ENCODE measurements at places on chromosomes 13 and 19.
A peak's percentile ranks its signal among the peaks of the same experiment; 100 is the strongest.

GRCh38 chr13:28426381-28426780 is 68.5 kb downstream of the FLT1 start:
- no peak for DNase-seq

- DNase-seq: no peak
These were observed 82.3 kb downstream of the FGF9 start for GRCh38 chr13:21753117-21753729.

GRCh38 chr19:1634242-1634937 is 18.0 kb downstream of the TCF3 start:
- no peak for DNase-seq

DNA sequence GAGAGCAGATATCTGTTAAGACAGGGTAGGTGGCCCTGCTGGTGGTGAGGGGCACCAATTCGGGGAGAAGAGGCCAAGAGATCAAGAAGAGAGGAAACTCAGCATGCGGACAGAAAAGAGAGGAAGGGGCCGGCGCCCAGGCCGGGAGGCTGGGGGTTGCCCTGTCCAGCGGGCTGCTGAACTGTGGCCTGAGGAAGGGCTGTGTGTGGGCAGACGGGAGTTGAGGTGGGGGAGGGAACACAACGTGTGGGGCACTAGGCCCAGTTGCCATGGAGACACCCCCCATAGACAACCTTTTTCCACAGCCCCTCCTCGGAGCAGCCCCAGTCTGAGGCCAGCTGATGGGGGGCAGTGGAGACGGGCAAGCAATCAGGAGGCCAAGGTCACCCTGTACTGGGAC is 2.5 kb upstream of the CACNG8 start:
- DNase-seq: no peak

DNA sequence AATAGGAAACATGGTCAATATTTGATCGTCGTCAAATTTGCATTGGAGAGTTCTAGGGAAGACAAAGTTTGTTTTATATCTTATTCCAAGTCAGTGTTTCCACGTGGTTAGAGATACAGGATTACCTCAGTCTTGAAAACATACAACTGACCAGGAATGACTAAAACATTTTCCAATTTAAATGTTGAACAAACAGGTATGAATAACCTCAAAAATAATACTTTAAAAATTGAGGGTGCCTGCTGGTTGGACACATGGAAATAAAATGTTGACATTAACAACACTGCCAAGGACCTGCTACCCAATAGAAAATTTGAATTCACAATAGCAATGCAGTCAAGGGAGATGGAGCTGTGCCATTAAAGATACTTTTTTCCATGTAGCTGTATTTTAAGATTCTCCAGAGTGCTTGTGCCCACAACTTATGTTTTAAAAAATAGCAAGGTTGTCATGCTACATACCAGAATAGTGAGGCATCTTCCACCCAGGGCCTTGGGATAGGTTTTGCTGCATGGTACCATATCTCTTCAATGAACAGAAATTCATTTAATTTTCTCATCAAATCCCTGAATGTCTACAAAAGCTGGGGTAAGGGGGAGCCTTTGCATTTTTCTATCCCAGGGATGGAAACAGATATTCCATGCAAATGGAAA is 260.8 kb downstream of the EFNB2 start:
- no peak for DNase-seq

DNA sequence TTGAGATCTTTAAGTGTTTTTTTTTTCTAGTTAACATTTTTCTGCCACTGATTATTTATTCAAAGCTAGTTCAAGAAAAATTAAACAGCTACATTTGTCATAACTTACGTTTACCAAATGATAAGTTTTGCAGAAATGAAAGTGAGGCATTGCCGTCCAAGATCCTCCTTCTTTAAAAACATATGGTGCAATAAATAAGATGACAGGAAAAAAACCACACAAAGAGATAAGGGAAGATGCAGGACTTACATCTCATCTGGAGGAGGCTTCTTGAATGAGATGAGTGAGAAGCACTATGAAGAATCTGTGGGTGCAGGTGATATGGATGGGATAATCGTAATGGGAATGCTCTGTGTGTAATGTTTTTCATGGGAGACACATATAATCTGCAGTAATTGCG is 12.4 kb downstream of the TNFSF13B start:
- DNase-seq: no peak

- DNase-seq: no peak
These were observed 4.9 kb upstream of the SGCG start for GRCh38 chr13:23175920-23176319.

- no peak for DNase-seq
These were observed 732 bp upstream of the C2CD4C start for GRCh38 chr19:409516-410242.

GRCh38 chr19:1416014-1416841 is 8.8 kb downstream of the DAZAP1 start:
- no peak for DNase-seq

GRCh38 chr19:5445561-5446055 is 9.6 kb upstream of the ZNRF4 start:
- DNase-seq: no peak

DNA sequence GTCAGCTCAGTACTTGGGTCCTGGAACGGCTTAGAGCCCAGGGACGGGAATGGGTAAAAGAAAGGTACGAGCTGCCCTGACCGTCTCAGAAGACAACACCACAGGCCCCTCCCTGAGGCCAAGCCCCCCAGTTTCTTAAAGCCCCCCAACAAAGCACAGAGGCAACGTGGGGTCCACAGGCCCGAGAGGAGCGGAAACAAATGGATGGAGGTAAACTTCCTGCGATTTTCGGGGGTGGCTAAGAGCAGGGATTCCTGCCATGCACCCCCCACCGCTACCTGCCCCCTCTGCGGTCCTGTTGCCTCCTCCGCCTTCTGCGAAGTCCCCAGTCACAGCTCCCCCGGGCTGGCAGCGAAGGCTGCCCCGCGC is 48.2 kb downstream of the PTPRS start:
- DNase-seq: no peak

- no peak for DNase-seq
These were observed 41.7 kb upstream of the EEF1AKMT1 start for GRCh38 chr13:20815464-20815863.

- no peak for DNase-seq
These were observed 63.9 kb downstream of the POSTN start for GRCh38 chr13:37534676-37535075.

DNA sequence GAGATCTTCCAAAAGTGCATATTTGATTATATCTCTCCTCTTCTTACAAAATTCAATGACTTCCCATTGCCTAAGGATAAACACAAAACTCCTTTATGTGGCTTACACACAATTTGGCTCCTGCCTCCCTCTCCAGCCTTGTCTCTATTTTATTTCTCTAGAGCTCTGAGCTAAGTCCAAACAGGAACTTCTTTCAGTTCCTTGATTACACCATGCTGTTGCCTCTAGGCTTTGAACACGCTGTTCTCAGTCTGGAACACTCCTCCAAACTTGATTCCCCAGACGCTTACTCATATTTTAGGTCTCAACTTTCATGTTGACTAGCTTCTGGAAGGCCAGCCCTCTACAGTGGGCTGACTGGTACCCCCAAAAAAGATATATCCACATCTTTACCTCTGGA is 258.5 kb downstream of the COG6 start:
- DNase-seq: no peak

DNA sequence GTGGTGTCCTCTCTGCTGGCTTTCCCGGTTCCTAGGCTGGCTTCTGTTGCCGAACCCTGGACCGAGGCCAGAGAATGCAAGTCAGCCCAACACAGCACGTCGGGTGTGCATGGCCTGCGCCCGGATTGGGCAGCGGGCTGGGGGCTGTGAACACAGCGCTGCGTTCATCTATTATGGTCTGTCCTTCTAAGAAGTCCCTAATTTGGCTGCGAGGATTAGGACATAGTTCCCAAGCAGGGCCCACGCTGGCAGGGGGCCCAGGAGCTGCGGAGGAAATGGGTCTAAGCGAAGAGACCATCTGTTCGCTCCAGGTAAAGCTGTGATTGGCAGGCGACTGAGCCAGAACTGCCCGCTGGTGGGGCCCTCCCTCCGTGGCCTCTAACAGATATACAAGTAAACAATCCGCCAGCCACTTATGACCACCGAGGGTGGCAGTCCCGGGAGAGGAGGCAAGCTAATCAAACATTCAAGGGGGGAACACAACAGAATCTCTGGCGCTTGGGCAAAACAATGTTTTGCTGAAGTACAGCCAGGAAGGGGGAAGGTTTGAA is 6.0 kb downstream of the SYCE2 start:
- DNase-seq: peak; percentile 88

DNA sequence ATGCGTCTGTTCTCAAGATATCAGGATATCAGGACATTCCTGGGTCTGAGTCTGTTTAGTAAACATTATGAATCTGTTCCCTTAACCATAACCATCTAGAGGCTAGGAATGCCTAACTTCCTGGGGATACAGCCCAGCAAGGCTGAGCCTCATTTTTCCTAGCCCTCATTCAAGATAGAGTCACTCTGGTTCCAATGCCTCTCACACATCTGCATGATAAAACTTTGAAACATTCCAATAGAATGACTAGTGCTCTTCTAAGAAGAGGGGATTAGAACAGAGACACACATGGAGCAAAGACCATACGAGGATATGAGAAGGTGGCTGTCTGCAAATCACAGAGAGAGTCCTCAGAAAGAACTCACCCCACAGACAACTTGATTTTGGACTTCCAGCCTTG is 20.6 kb upstream of the CABP5 start:
- DNase-seq: no peak

DNA sequence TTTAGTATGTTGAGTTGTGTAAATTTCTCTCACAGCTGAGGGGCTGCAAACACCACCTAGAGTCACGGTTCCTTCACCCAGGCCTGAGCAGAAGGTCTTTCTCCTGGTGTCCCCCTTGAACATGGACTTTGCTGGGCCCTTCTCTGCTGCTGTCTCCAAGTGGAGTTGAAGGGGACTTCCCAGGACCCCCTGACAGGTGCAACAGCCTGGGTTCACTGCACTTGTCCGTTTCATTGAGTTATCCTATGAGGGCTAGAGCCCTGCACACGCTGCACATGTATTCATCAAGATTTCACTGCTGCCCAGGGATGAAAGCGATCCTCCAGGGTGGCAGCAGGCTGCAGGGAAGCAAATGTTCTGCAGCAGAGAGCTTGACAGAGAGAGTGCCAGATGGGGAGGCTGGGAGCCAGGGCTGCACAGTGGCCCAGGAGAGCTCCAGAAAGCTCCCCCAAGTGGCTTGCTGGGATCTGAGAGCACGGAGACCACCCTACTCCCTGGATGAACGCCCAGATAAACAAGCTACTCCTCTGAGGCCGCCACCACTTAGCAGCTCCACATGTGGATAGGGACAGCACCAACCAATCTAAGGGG is 10.3 kb downstream of the TMEM272 start:
- no peak for DNase-seq

DNA sequence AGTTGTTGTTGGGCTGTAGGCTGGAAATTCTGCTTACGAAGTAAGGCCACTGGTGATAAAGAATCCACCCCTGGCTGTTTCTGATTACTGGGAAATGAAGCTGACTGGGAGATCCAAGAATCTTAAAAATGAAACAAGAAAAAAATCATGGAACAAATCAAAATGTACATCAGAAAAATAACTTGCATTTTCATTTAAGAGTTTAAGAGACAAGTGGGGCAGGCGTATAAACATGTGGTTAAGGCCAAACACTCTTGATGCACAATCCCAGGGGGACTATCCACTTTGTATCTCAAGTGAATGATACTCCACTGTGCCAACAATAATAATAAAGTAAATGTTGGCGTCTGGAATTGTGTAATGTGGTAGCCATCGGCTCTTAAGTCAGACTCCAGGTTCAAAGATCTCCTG is 24.6 kb downstream of the ZMYM5 start:
- no peak for DNase-seq

GRCh38 chr13:99624936-99625540 is 123.8 kb downstream of the TM9SF2 start:
- no peak for DNase-seq

DNA sequence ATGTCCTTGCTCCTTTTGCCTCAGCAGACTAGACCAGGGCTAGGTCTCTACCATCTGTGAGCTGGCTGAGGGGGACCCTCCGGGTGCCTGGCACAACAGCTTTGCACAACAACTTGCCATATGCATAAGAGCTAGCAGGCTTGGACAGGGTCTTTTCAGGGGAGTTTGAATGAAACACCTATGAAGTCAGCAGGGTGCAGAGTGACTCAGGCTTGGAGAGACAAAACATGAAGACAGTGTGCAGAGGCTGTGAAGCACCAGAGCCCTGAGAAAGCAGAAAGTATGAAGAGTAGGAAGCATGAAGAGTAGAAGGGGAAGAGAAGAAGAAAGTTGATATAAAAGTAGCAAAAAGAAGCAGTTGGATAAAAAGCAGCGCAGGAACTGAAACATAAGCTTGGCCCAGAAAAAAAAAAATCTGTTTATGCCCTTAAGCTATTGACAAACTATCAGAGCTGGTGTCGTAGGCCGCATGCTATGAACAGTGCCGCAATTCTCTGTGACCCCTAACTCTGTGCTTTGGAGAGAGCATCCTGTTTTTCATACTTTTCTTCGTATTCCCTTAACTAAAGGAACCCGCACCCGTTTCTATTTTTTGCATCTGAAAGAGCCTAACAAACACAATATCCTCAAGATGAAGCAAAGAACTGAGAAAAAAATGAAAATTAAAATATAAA is 52.7 kb upstream of the FAM216B start:
- DNase-seq: no peak

DNA sequence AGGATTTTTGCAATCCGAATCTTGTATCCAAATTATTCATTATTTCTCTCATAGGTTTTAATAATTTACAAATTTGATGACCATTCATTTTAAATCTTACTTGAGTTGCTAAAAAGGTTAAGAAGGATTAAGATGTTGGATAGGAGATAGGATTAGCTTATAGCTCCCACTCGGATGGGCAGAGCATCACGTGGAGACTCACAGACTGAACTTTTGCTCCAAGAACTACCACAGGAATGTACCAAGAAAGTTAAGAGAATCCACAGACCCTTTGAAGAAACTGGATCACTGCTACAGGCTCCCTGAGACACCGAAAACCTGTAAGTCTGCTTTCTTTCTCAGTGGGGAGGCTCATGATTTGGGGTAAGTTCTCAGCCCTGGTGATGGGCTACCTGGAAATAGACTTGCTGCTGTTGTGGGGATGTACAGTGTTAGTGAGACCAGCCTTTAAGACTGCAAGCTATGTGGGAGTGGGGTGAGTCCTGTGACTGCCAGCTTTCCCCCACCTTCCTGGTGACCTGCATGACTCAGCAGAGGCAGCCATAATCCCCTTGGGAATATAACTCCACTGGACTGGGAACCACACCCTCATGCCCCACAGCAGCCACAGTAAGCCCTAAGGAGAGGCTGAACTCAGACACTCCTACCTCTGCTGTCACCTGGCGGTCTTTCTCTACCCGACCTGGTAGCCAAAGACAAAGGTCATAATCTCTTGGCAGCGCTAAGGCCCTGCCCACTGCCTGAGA is 1458.0 kb downstream of the OLFM4 start:
- no peak for DNase-seq

DNA sequence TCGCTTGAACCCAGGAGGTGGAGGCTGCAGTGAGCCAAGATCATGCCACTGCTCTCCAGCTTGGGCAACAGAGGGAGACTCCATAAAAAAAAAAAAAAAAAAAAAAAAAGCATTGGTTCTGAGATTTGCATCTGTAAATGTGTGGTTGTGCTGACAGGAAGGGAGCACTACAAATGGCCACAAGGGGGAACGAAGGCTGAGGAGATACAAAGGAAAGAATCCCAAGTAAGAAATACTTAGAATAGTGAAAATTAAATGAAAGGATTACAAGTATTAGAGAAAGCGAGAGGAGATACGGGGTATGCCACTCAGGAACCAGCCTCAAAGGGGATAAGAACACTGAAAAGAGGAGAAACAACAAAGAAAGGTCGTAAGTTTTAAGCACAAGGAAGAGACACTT is 284.9 kb downstream of the KLF12 start:
- no peak for DNase-seq

- DNase-seq: no peak
These were observed 66.2 kb upstream of the XPO4 start for GRCh38 chr13:20968745-20969144.

GRCh38 chr19:4197625-4198466 is 15.4 kb downstream of the ANKRD24 start:
- DNase-seq: no peak
